Caco-2 (cell line): ENCODE measurements at places on chromosomes 1 and 21. TPM values are rescaled to one million over a fixed set of nuclear protein-coding genes. Genes with fewer than 3 reads are reported as not detected.

The ZC3H11A gene
- total RNA-seq: 66.7 and 71.1 TPM in 2 replicates

The SPRR1A gene
- not detected in 2 replicates for total RNA-seq

The ACTL8 gene
- total RNA-seq: 79.3 and 88.9 TPM in 2 replicates

The CD247 gene
- total RNA-seq: not detected in 2 replicates

The DPYD gene
- 7.0 and 7.6 TPM in 2 replicates for total RNA-seq

The COL6A1 gene
- 31.9 and 33.4 TPM in 2 replicates for total RNA-seq

The MAP10 gene
- total RNA-seq: not detected in 2 replicates

The SPATA45 gene
- not detected in 2 replicates for total RNA-seq

The C1orf185 gene
- total RNA-seq: not detected in 2 replicates

The PCNX2 gene
- 15.0 and 18.0 TPM in 2 replicates for total RNA-seq

The DRAXIN gene
- total RNA-seq: 0.05 TPM in 1 of 2 replicates, not detected in the other

The IGFN1 gene
- 0.23 TPM in 1 of 2 replicates, not detected in the other for total RNA-seq

The S100A3 gene
- 0.61 and 0.84 TPM in 2 replicates for total RNA-seq

The PRRC2C gene
- total RNA-seq: 208 and 237 TPM in 2 replicates

The CLCA1 gene
- not detected in 2 replicates for total RNA-seq

- peak overlapping the region; percentile 34 for H3K4me3 ChIP-seq
- DNase-seq: peak; percentile 40
- H3K27ac ChIP-seq: no peak overlapping the region
- no peaks in the 10 kb centered on the region for H3K36me3 ChIP-seq
These were observed 41.0 kb upstream of the HAO2 start for GRCh38 chr1:119327450-119328155.

DNA sequence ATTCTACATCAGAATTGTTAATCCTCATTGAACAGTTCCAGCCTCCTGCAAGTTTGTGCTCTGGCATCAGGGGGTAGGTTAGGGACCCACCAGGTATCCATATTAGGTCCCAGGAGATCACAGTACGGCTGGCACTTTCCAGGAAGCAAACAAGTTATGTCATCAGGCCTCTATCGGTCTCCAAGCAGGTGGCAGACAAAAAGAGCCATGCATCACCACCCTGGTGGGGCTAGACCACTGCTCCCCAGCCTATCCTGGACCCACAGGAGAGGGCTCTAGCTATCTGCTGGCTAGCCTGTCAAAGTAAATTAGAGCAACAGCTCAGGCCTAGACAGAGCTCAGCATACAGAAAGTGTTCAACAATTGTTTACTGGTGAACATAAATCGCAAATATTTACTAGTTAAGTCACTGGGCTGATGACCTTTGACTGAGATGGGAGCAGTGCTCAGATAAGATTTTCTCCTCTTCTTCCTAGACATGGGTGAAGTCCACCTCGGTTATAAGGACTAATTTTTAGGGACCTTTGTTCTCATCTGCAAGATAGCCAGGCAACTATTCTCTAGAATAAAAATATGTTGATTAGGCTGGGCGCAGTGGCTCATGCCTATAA, 6.4 kb downstream of the NUAK2 start:
- no peak overlapping the region for H3K4me3 ChIP-seq
- DNase-seq: no peak
- no peak overlapping the region for H3K27ac ChIP-seq
- H3K36me3 ChIP-seq: no peaks in the 10 kb centered on the region; the same call in 1 of the 2 replicates

- H3K27me3 ChIP-seq: no peaks in the 10 kb centered on the region
- no peak for DNase-seq
- H3K36me3 ChIP-seq: no peaks in the 10 kb centered on the region
These were observed 75.2 kb downstream of the PTPRU start for GRCh38 chr1:29311352-29312030.

DNA sequence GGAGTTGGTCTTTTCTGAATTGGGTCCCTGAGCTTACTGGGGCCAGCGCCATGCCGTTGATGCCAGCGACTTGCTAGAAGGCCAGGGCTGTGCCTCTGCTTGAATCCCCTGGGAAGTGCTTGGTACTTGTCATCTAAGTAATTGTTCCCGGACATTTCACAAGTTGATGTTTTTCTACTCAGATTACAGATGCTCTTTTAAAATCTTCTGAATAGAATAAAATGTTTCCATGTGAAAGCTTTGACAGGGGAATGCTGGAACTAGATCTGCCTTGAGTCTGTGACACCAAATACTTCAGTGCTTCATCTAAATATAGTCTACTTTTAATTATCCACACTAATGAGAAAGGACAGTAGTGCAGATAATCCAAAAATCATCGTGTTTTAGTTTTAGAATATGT, 38.3 kb downstream of the PTGFRN start:
- H3K27ac ChIP-seq: no peak overlapping the region
- no peak for DNase-seq
- no peaks in the 10 kb centered on the region for H3K36me3 ChIP-seq
- H3K27me3 ChIP-seq: no peaks in the 10 kb centered on the region
- H3K4me3 ChIP-seq: no peak overlapping the region

GRCh38 chr1:207959141-207959825, 48.4 kb upstream of the CD34 start:
- H3K36me3 ChIP-seq: no peaks in the 10 kb centered on the region
- H3K4me1 ChIP-seq: peaks cover 10% of the 10 kb centered on the region; the same call in 1 of the 2 replicates
- H3K4me3 ChIP-seq: no peak overlapping the region
- no peaks in the 10 kb centered on the region for H3K27me3 ChIP-seq
- H3K27ac ChIP-seq: no peak overlapping the region
- no peak for DNase-seq

GRCh38 chr1:244352156-244352830, 99.4 kb downstream of the ADSS2 start:
- no peak overlapping the region for H3K4me3 ChIP-seq
- H3K27ac ChIP-seq: no peak overlapping the region
- no peaks in the 10 kb centered on the region for H3K36me3 ChIP-seq

GRCh38 chr1:21325231-21325718, 35.0 kb upstream of the ECE1 start:
- DNase-seq: no peak
- H3K4me3 ChIP-seq: no peak overlapping the region
- H3K27me3 ChIP-seq: no peaks in the 10 kb centered on the region
- H3K4me1 ChIP-seq: peaks cover 52% of the 10 kb centered on the region

- H3K36me3 ChIP-seq: peaks cover 2% of the 10 kb centered on the region; the same call in 1 of the 2 replicates
- no peak overlapping the region for H3K4me3 ChIP-seq
- no peaks in the 10 kb centered on the region for H3K4me1 ChIP-seq
- no peak for DNase-seq
- H3K27me3 ChIP-seq: no peaks in the 10 kb centered on the region
These were observed 6.0 kb downstream of the TOR1AIP1 start for GRCh38 chr1:179888071-179888470.

- H3K4me1 ChIP-seq: no peaks in the 10 kb centered on the region
- DNase-seq: no peak
- no peaks in the 10 kb centered on the region for H3K36me3 ChIP-seq
These were observed 315.4 kb downstream of the MATN1 start for GRCh38 chr1:30407865-30408580.

- DNase-seq: no peak
- peaks cover under 1% of the 10 kb centered on the region; the same call in 1 of the 2 replicates for H3K4me1 ChIP-seq
- no peaks in the 10 kb centered on the region for H3K27me3 ChIP-seq
- no peaks in the 10 kb centered on the region for H3K36me3 ChIP-seq
These were observed 436.5 kb downstream of the SIPA1L2 start for GRCh38 chr1:232193451-232193783.

DNA sequence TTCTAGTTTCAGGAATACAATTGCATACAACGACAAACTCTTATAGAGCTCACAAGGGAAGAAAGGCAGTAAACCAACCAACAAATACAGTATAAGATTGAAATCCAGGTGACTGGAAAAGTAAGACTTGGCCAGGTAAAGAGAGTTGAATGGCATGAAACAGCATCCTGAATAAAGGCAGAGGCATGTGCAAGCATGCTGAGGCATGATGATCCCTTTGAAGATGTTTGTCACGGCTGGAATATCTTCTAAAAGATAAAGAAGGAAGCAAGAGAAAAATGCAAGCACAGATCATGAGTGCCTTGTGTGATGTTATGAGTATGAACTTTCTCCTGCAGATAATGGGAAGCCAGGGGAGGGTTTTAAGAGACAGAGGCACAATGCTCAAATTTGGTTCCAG, 83.3 kb upstream of the SPATA6 start:
- DNase-seq: no peak
- H3K27me3 ChIP-seq: no peaks in the 10 kb centered on the region
- no peaks in the 10 kb centered on the region for H3K36me3 ChIP-seq
- no peak overlapping the region for H3K27ac ChIP-seq
- no peak overlapping the region for H3K4me3 ChIP-seq
- H3K4me1 ChIP-seq: no peaks in the 10 kb centered on the region

- H3K4me3 ChIP-seq: no peak overlapping the region
- H3K36me3 ChIP-seq: no peaks in the 10 kb centered on the region
- H3K27me3 ChIP-seq: no peaks in the 10 kb centered on the region
- H3K4me1 ChIP-seq: no peaks in the 10 kb centered on the region
- H3K27ac ChIP-seq: no peak overlapping the region
These were observed 113.0 kb downstream of the GLIS1 start for GRCh38 chr1:53625766-53626520.

DNA sequence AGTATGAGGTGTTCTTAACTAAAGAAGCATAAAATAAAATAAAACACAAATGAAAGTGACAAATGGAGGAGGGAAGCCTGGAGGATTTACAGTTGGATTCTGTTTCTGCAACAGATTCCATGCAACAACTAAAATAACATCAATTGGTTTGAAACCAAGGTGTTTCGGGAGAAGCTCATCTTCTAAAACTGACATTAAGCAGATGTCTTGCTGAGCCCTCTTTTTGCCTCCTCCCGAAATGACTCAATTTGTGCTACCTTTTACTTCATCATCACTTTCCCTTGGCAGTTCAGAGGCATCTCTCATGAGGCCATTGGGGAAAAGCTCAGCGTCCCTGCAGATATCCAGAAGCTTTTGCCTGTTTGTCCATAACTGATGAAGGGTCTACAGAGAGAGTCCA, 121.6 kb upstream of the ADAR start:
- H3K27ac ChIP-seq: no peak overlapping the region
- no peaks in the 10 kb centered on the region for H3K4me1 ChIP-seq
- H3K27me3 ChIP-seq: no peaks in the 10 kb centered on the region
- no peaks in the 10 kb centered on the region for H3K36me3 ChIP-seq

GRCh38 chr21:44377201-44377921, 23.9 kb downstream of the TRPM2 start:
- DNase-seq: no peak
- H3K27ac ChIP-seq: no peak overlapping the region
- no peaks in the 10 kb centered on the region for H3K27me3 ChIP-seq
- H3K4me3 ChIP-seq: no peak overlapping the region
- H3K36me3 ChIP-seq: no peaks in the 10 kb centered on the region

GRCh38 chr1:163035446-163036249, 33.5 kb upstream of the RGS4 start:
- DNase-seq: no peak
- H3K36me3 ChIP-seq: no peaks in the 10 kb centered on the region
- H3K4me1 ChIP-seq: no peaks in the 10 kb centered on the region
- H3K4me3 ChIP-seq: no peak overlapping the region
- no peaks in the 10 kb centered on the region for H3K27me3 ChIP-seq
- H3K27ac ChIP-seq: no peak overlapping the region

- H3K4me3 ChIP-seq: no peak overlapping the region
- no peaks in the 10 kb centered on the region for H3K4me1 ChIP-seq
- no peak overlapping the region for H3K27ac ChIP-seq
- no peaks in the 10 kb centered on the region for H3K36me3 ChIP-seq
- DNase-seq: no peak
These were observed 203.0 kb downstream of the TGFB2 start for GRCh38 chr1:218547957-218548730.

DNA sequence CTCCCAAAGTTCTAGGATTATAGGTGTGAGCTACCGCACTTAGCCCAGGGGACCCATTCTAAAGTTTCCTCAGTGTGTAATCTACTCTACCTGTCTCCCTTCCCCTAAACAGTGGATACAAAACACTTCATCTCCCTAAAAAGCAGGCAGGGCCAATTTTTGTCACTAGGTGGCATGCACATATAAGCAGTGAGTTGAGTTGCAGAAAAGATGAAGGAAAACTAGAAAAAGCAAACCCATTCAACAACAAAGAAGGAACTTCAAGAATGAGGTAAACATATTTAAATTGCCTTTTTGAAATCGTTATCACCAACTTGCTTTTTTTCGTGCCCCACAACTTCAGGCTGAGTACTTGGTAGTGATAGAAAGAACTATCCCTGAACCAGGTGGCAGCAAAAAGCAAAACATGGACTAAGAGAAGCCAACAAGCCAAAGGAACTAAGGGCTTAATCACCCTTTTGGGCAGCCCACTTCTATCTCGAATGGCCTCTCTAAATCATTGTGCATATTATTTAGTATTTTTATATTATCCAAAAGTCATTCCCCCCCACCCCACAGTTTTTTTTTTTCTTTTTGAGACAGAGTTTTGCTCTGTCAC, 19.7 kb upstream of the ALDH9A1 start:
- DNase-seq: peak; percentile 65
- no peak overlapping the region for H3K27ac ChIP-seq
- no peaks in the 10 kb centered on the region for H3K36me3 ChIP-seq
- no peaks in the 10 kb centered on the region; the same call in 1 of the 2 replicates for H3K27me3 ChIP-seq

DNA sequence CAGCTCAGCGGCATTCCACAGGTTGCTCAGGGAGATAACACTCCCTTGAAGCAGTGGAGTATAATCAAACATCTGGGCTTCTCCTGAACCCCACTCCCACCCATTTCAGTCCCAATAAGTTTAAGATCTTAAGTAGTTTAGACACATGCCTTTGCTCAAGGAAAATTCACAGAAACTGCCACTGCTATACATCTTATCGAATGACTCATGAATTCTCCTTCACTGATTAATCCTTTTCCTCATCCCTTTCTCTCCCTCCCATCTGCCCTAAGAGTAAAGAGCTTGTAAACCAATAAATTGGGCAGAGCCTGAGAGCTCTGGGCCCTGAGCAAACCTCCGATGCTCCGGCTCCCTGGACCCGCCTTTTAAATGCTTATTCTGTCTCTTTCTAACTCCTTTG, 10.2 kb downstream of the VN1R5 start:
- H3K27me3 ChIP-seq: no peaks in the 10 kb centered on the region
- no peaks in the 10 kb centered on the region for H3K4me1 ChIP-seq
- no peak overlapping the region for H3K4me3 ChIP-seq
- H3K27ac ChIP-seq: no peak overlapping the region
- no peaks in the 10 kb centered on the region for H3K36me3 ChIP-seq

DNA sequence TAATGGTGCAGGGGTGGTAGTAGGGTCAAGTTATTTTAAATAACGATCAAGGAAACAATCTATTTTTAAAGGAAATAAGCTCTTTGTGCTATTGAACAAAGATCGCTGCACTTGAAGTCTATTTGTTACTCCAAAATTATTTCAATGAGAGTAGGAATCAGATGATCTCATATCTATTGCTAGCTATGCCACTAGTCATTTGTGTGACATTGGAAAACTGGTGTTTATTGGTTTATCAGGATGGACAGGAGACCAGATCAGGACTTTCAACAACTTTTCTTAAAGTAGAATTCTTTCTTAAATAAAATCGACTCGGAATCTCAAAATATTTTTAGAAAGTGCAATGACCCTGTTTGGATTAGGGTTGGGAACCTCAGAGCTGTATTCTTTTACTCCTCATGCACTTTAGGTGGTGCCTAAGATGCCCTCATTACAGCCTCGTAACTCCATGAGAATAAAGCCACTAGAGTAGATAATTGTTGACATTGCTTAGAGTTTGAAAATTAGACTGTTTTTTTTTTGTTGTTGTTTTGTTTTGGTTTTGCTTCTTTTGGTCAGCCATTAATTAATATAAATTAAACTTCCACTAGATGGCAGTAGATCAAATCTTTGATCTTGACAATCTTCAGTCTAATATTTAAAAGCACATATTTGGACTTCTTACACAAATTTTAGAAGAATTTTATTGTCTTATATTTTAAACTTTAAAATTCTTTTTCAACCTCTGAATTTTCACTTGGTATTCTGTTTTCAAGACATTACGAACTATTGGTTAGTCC, 352.4 kb downstream of the USP25 start:
- H3K27me3 ChIP-seq: no peaks in the 10 kb centered on the region
- no peak overlapping the region for H3K4me3 ChIP-seq
- no peaks in the 10 kb centered on the region for H3K36me3 ChIP-seq
- no peaks in the 10 kb centered on the region for H3K4me1 ChIP-seq
- DNase-seq: no peak
- no peak overlapping the region for H3K27ac ChIP-seq
